Brain (organoid and tissue), 16 donors: ENCODE measurements at places on chromosomes 7 and 10. TPM values are rescaled to one million over a fixed set of nuclear protein-coding genes. Genes with fewer than 3 reads are reported as not detected.
A peak's percentile ranks its signal among the peaks of the same experiment; 100 is the strongest.

DNA sequence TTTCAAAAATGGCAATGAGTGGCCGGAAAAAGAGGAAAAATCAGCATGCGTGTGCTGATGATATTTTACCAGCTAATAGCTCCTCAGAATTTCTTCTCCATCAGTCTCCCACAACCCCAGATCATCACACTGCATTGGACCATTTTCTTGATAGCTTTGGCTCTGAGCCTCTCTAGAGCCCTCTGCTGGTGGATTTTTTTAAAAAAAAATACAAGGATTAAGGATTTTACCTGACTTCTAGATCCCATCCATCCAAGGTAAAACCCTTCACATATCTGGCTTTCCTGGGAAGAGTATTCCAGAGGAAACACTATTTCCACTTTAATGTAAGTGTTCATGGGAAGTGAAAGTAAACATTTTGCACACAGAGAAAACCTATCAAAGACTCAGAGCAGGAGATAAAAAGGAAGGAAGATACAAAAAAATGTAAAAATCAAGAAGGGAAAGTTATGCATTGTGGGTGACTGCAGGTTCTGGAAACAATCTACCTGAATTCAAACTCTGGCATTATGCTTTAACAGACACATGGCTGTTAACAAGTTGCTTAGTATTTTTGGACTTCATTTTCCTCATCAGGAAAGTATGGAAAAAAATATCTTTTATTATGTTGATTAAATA is 380.9 kb downstream of the LRRTM3 start:
- DNase-seq, result peak; percentile 6

DNA sequence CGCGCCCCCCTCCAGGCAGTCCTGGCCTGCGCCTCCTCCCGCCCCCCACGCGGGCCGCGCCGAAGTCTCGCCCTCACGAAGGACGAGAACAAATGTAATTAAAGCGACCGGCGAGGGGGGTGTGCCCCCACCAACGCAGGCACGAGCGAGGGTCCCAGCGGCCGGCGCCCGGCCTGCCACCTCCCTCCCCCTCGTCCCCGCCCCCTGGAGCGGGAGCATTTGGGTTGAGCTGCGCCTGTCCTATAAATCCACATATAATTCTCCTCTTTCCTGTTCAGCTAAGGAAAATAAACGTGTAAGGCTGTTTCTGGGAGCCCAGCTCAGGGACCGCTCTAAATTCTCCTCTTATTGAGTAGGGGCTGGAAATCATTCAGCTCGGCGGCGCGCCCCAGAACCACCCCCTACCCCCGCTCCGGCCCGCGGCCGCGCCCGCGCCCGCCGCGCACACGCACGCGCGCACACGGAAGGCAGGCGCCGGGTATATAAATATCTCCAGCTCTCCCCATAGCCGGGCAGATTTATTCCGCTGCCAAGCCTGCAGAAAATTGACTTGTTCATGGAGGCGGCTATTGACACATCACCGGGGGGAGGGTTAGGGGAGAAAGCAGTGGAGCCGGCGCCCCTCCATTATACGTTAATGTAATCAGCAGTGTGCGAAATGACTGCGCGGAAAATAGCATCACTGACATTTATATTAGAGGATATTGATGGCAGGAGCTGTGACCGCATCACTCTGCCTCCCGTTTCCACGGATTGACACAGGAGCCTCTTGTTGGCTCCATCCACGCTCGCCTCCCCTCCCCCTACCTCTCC is 61.6 kb upstream of the BTRC start:
- DNase-seq, result peak; percentile 93

Gene LUC7L2
- polyA plus RNA-seq, result 74.7 TPM

GRCh38 chr10:108014145-108014901 is 849.8 kb upstream of the SORCS1 start:
- no peak for DNase-seq

Gene CDH23
- 5.9 TPM for polyA plus RNA-seq

DNA sequence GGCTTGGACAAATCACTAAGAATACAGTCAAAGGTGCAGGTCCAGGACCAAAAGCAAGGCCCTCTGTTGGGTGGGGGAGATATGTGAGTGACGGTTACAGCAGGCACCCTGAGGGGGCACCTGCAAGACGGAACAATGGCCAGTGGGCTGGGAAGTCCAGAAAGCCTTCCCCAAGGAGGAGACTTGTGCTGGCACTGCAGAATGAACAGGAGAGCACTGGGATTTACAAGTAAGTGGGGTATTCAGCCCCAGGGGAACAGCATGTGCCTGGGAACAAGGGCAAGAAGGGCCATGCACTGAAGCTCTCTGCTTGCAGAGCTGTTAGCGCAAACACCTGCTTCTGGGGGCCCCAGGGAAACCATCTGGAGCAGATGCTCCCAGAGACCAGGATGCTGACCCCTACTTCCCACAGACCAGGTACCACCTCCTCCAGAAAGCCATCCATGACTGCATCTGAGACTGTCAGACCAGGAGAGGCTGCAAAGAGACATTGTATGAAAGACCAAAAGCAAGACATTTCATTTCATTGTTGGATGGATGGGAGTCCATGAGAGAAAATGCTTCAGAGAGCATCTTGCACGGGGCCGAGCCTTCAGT is 24.6 kb upstream of the ZMIZ1 start:
- DNase-seq, result no peak
